ENCODE measurements at places on chromosomes 16 and 17. TPM values are rescaled to one million over a fixed set of nuclear protein-coding genes. Genes with fewer than 3 reads are reported as not detected.
A peak's percentile ranks its signal among the peaks of the same experiment; 100 is the strongest.

DNA sequence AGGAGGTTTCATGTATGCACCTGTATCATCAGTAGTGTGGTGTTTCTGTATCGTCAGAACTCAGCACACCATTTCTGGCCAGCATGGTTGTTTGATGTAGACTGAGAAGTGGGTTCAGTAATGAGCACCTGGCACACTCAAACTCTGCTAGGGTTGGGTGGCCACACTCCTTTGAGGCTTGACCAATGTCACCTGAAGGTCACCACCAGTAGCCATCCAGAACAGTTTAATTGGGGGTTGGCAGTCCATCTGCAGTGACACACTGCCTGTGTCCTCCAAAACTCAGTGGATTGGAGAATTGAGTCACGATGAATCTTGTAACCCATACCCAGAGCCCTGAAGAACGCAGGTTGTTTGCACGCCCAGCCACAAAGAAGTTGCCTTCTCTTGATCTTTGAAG lies 86.8 kb upstream of the HSBP1 start:
- DNase-seq: no peak

DNA sequence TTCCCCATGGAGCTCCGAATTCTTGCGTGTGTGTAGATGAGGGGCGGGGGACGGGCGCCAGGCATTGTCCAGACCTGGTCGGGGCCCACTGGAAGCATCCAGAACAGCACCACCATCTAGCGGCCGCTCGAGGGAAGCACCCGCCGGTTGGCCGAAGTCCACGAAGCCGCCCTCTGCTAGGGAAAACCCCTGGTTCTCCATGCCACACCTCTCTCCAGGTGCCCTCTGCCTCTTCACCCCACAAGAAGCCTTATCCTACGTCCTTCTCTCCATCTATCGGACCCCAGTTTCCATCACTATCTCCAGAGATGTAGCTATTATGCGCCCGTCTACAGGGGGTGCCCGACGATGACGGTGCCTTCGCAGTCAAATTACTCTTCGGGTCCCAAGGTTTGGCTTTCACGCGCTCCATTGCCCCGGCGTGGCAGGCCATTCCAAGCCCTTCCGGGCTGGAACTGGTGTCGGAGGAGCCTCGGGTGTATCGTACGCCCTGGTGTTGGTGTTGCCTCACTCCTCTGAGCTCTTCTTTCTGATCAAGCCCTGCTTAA lies 617 bp upstream of the SENP3 start:
- peak; percentile 75 for DNase-seq

DNA sequence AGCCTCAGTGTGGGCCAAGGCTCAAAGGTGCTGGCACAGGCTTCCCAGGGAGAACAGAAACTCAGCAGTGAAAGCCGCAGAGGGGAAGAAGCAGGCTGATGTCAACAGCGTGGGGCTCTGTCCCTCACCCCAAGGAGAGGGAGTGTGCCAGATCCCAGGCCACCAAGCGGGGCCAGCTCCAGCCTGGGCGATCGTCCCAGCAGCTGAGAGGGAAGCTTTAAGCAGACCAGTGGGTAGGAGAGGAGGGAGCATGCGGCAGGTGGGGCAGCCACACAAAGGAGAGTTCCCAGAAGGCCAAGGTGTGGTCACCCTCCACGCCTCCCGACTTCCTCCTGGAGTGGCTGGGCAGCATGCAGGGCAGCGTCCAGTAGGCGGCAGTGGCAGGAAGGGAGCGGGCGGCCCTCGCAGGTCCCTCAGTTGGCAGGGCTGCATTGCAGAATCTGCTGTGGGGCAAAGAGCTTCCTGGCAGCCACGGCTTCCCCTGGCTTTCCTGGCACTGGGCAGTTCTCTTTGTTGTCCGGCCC lies 6.0 kb downstream of the SYNGR2 start:
- no peak for DNase-seq

GRCh38 chr17:79803997-79804855 lies 7.3 kb upstream of the CBX8 start:
- peak; percentile 29 for DNase-seq

DNA sequence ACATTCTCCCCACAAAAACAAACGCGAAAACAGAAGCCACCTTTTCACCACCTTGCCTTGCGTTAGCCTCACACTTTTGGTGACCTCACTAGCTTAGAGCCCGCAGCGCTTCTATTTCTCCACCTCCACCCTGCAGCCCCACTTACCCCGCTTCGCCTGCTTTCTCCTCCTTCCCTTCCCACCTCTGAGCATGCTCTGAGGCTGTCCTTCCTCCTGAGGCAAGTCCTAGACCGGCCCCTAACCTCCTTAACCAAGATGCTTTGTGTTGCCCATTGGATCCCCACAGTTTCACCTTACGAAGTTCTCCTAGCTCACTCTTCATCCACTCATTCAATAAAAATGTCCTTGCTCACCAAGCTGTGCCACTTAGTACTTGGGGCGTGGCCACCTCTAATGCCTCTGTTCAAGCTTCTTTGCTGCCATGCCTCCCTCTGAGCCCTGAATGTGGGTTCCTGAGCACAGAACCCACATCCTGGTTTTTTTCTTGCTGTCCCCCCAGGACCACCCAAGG lies 1.3 kb downstream of the GNGT2 start:
- DNase-seq: no peak

- DNase-seq: peak; percentile 93
Observed at GRCh38 chr16:31452631-31453106, 6.6 kb upstream of the ARMC5 start.

GRCh38 chr16:49503256-49504022 lies 129.8 kb downstream of the C16orf78 start:
- no peak for DNase-seq

Gene ADGRG1
- 0.51 TPM for total RNA-seq

All from fibroblast of lung (primary cell).